ENCODE measurements at places on chromosomes 3 and 15. TPM values are rescaled to one million over a fixed set of nuclear protein-coding genes. Genes with fewer than 3 reads are reported as not detected.

GRCh38 chr3:171283183-171283847, 176.9 kb downstream of the TNIK start:
- no peak overlapping the region for H3K4me3 ChIP-seq
- H3K27me3 ChIP-seq: no peaks in the 10 kb centered on the region
- peaks cover 9% of the 10 kb centered on the region for H3K4me1 ChIP-seq
- no peak for DNase-seq

GRCh38 chr3:29335438-29335837, 54.6 kb downstream of the RBMS3 start:
- no peak overlapping the region for H3K4me3 ChIP-seq
- no peaks in the 10 kb centered on the region for H3K36me3 ChIP-seq
- DNase-seq: no peak
- no peaks in the 10 kb centered on the region for H3K27me3 ChIP-seq
- H3K27ac ChIP-seq: no peak overlapping the region

- no peaks in the 10 kb centered on the region for H3K36me3 ChIP-seq
- DNase-seq: no peak
- H3K27ac ChIP-seq: no peak overlapping the region
- no peaks in the 10 kb centered on the region for H3K27me3 ChIP-seq
Measured at GRCh38 chr3:114402838-114403237, 109.0 kb downstream of the TIGIT start.

DNA sequence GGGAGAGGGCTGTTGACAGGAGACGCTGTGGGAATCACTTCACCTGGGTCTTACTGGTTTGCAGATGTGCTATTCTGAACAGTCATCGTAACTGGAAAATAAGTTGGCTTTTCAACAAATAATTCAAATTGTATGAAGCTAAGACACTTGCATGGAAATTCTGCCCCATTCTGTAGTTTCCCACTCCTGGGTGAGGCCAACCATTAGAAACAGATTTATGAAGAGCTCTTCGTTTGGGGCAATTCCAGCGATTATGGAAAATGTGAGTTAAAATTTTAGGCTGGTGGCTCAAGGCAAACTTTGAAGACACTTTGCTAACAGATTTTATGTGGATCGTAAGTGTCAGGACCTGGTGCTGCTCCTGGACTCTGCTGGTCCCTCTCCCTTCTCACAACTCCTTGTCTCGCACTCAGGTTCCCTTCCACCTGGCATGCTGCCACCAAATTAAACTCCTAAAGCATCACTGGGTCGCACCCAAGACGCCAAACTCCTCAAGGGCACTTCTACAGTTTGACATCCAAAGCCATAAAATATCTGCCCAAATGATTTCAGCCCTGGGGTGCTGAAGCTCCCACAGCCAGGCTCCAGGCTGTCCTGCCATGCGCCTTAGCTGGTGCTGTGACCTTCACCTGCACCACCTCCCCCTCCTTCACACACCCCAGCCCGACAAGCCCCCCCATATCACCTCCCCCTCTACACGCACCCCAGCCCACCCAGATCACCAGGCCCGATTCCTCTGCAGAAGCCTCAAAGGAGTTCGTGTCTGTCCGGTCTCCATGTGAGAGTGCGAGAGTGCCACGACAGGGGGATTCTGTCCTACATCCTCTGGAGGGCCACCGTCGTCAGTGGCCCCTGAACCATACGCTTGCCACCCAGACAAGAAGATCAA, 138.4 kb downstream of the NSMCE3 start:
- H3K27me3 ChIP-seq: peaks cover 23% of the 10 kb centered on the region
- H3K4me1 ChIP-seq: peaks cover 7% of the 10 kb centered on the region
- H3K4me3 ChIP-seq: no peak overlapping the region
- H3K36me3 ChIP-seq: no peaks in the 10 kb centered on the region

GRCh38 chr3:115652738-115653137, 29.4 kb downstream of the GAP43 start:
- no peak for DNase-seq
- H3K4me1 ChIP-seq: peaks cover 2% of the 10 kb centered on the region
- H3K4me3 ChIP-seq: no peak overlapping the region
- H3K36me3 ChIP-seq: no peaks in the 10 kb centered on the region

DNA sequence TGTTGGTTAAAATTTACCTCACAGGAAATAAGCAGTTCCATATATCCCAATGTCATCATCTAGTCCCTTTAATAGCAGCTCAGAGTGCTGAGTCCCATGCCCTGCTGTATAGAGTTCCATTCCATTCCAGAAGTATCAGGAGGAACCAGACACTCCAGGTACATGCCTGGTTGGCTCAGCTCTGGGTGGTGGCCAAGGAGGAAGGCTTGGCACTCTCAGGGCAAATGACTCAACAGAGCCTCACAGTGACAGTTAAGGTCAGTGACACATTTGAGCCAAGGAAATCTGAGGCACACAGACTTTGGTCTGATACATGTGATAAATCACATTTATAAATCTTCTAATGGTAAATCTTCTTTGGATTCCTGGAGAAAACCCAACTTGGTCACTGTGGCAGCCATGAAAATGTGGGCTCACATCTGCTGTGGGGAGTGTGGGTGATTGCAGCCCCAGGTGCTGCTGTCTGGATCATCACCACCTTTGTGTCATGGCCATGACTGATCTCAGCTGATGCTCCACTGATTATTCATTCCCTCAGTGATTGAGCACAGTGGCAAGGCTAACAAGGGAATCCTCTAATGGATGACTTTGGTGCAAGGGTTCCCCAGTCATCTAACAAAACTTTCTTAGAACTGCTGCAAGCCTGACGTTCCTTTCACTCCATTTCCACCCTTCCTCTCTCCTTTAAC, 9.3 kb downstream of the HHLA2 start:
- H3K27me3 ChIP-seq: no peaks in the 10 kb centered on the region
- peaks cover 6% of the 10 kb centered on the region for H3K4me1 ChIP-seq
- no peak overlapping the region for H3K4me3 ChIP-seq
- H3K36me3 ChIP-seq: no peaks in the 10 kb centered on the region

MYLK gene
- total RNA-seq: 0.40 TPM

UNC13C gene
- total RNA-seq: not detected

GOLGA8Q gene
- total RNA-seq: 0.47 TPM

PARP14 gene
- total RNA-seq: 70.2 TPM
